Parietal lobe (tissue), 2 donors: ENCODE measurements at places on chromosomes 11 and 22. TPM values are rescaled to one million over a fixed set of nuclear protein-coding genes. Genes with fewer than 3 reads are reported as not detected.

Gene KRTAP5-11
- not detected for total RNA-seq

Gene FGF19
- not detected for total RNA-seq

Gene POU2F3
- total RNA-seq, result not detected

Gene OLFML1
- 0.94 TPM for total RNA-seq

Gene SLC22A12
- total RNA-seq, result not detected

Gene KRTAP5-2
- not detected for total RNA-seq
